ENCODE measurements at places on chromosomes 4 and X.

DNA sequence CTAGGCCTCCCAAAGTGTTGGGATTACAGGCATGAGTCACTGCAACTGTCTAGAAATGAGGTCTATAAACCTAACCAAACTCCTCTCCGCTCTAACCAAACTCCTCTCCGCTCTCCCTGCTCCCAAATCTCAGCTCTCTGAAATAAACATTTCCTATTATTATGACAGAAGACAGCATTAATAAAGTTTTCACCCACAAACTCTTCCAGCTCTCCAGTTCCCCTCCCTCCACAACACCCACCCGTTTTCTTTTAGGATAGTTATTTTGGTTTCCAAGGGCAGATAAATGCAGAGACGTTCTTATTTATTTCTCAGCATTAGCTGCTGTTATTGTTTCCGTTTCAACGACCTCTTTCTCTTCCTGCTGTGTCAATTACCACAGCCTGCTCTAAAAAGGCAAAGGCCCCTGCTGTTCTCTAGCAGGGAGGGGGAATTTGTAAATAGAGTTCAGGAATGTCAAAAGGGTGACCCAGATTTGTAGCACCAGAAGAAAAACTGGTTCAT, 13.3 kb upstream of the SCD5 start:
- no peak for DNase-seq

GRCh38 chr4:150581641-150582051, 305 bp upstream of the MAB21L2 start:
- DNase-seq, result no peak

- DNase-seq, result peak; percentile 79
Measured at GRCh38 chrX:71532078-71532752, 689 bp upstream of the OGT start.

DNA sequence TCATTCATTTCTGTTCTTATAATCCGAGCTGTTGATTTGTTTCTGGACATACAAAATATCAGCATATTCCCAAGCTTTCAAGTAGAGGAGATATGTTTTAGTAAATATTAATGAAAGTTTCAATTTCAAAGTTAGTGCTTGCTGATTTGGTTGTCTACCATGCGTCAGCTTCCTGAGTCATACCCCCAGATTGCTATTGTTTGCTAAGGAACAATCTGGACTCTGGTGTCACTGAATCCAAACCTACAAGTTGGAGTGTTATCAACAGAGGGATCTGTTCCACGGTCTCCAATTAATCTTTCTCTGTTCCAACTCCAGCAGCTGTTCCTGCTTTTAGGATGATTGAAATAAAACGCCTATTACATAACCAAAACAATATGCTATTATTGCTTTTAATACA, 96.1 kb upstream of the FAM9A start:
- DNase-seq, result no peak
